ENCODE measurements at places on chromosomes 7 and 10. TPM values are rescaled to one million over a fixed set of nuclear protein-coding genes. Genes with fewer than 3 reads are reported as not detected.
A peak's percentile ranks its signal among the peaks of the same experiment; 100 is the strongest.

- DNase-seq, result no peak
- H3K4me3 ChIP-seq, result peak overlapping the region; percentile 97
- no peaks in the 10 kb centered on the region for H3K27me3 ChIP-seq
- peak overlapping the region; percentile 97 for H3K27ac ChIP-seq
Measured at GRCh38 chr7:100612730-100613390, 520 bp downstream of the MOSPD3 start.

DNA sequence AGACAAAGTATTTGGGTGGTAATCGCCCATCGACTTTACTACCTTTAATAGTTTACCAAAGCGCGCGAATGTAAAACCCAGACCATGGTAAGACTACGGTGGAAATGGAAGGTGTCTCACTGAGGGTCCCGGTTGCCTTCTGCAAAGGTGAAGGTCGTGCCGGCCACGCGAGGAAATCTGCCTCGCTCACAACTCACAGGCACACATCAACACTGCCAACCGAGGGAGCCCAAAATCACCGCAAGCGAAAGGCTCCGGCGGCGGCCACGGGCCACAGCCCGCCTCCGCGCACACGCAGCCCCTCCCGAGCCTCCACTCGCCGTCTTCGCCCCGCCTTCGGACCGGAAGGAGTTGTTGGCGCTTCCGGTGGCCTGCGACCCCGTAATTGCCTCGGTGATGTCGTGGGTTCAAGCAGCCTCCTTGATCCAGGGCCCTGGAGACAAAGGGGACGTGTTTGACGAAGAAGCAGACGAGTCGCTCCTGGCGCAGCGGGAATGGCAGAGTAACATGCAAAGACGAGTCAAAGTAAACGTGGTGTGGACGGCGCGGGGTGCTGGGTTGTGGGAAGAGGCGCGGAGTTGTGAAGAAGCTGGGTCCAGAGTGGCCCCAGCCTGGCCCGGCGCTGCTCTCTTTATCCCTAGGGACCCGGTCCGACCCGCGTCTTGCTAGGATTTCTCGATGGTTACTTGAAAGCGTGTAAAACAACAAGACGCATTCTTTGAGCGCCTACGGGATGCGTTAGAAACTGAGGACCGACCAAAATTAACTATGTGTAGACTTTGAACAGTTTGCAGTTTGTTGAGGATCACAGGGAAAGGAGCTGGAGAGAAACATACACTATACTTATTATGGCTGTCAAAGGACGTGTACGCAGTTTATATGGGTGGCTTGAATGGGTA lies at the start of gene YAE1:
YAE1 (plus strand) TSS at position 382 of the 899 bp plus-strand sequence; CDS start at position 397, 15 bp downstream.
- peaks cover 18% of the 10 kb centered on the region for H3K4me1 ChIP-seq
- peak within 1 kb of the TSS; percentile 100 for H3K4me3 ChIP-seq
- peak; percentile 64 for DNase-seq
- peaks cover 3% of the 10 kb centered on the region for H3K27me3 ChIP-seq
- peak within 1 kb of the TSS; percentile 97 for H3K27ac ChIP-seq
- peaks cover 2% of the 10 kb centered on the region for H3K36me3 ChIP-seq

DNA sequence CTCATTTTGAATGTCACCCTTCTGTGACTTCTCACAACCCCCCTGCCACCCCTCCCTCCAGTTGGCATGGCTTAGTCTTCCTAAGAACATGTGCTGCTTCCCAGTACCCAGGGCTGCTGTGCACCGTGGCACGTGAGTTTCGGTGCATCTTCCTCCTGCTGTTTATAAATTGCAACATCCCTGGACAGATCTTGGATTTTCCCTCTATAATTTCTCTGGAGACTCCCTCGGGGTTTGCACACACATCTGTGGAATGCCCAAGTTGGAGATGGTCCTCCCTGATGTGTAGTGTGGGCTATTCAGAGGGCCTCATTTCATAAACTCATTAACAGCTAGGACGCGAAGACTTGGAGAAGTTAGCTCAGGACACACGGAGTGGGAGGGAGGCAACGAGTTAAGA lies 52.9 kb downstream of the IKZF1 start:
- no peak overlapping the region for H3K27ac ChIP-seq
- peaks cover 79% of the 10 kb centered on the region for H3K4me1 ChIP-seq
- DNase-seq, result no peak
- H3K36me3 ChIP-seq, result peaks cover 17% of the 10 kb centered on the region
- no peaks in the 10 kb centered on the region for H3K27me3 ChIP-seq

DNA sequence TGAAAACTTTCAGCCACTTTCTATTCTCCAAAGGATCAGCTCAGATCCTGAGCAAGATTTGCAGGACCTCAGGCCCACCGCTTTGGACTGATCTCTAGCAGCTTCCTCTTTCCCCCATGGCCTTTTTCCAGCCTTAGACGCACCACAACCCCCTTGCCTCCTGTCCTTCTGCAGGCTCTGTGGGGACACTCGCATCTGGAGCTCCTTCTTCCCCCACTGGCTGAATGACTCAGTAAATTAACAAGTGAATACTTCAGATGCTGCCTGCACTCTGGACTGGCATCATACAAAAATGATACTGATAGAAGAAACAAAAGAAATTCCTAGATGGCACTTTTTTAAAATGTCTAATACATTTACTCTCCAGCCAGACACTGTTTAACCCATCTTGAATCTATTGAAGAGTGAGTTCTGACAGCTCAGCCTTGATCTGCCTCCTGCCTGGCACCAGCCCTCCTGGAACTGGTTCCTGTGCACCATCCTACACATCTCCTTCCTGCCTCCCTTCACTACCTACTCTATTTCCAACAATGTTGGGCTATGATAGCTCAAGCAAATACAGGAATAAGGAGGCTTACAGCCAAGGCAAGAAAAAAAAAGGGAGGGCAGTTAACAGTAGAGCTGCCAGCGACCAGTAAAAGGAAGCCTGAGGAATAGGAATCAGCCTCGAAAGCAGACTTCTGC lies 3.3 kb downstream of the FRMPD2 start:
- H3K27me3 ChIP-seq, result peaks cover 21% of the 10 kb centered on the region
- peaks cover 3% of the 10 kb centered on the region for H3K36me3 ChIP-seq
- H3K4me3 ChIP-seq, result no peak overlapping the region
- H3K4me1 ChIP-seq, result no peaks in the 10 kb centered on the region
- no peak for DNase-seq

- peaks cover 29% of the 10 kb centered on the region for H3K4me1 ChIP-seq
- no peaks in the 10 kb centered on the region for H3K27me3 ChIP-seq
- H3K4me3 ChIP-seq, result no peak overlapping the region
- DNase-seq, result no peak
- peaks cover 2% of the 10 kb centered on the region for H3K36me3 ChIP-seq
Measured at GRCh38 chr10:60450291-60450690, 60.6 kb upstream of the ANK3 start.

DNA sequence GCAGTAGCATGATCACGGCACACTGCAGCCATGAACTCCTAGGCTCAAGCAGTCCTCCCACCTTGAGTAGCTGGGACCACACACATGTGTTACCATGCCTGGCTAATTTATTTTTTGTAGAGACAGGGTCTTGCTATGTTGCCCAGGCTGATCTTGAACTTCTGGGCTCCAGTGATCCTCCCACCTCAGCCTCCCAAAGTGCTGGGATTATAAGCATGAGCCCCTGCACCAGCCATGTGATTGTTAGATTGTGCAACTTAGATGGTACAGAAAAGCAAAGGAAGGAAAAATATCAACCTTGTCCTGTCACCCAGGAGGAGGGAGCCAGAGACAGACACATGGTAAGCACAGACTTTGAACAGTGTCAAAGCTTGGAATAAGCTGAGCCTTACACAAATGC lies 73.5 kb downstream of the CCNY start:
- no peak overlapping the region for H3K4me3 ChIP-seq
- H3K27me3 ChIP-seq, result no peaks in the 10 kb centered on the region
- H3K4me1 ChIP-seq, result peaks cover 44% of the 10 kb centered on the region
- H3K27ac ChIP-seq, result peak overlapping the region; percentile 68
- H3K36me3 ChIP-seq, result no peaks in the 10 kb centered on the region

DNA sequence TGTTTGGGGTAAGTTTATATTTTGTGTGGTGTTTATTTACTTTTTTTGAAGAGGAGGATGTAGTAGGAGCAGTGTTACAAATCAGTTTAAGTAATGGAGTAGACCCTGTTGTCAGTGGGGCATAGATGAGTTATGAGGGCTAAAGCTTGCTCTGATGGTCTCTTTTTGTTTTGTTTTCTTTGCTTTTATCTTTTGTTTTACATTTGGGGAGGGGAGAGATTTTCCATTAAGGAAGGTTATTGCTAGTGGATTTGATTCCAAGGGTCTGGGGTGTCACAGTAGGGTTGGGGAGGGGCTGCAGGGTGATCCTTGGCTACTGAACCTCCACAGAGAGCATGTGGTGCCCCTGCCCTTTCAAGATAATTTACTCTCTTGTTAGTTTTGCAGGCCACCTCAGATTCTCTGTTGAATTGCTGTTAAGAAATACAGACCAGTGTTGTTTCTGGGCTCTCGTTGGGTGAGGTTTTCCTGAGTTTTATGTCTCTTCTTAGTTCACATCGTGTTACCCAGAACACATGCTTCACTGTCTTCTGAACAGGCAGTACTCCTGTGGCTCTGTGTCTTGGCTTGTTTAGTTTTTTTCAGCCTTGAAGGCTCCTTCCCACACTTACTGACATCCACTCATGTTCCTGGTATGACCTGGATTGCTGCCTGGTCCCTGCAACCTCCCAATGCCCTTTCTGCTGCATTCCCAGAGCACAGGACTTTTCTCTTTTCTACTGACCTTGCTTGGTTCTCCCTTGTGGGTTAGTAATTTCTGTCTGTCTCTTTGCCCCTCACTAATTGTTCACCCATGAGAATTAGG lies 4.2 kb downstream of the KIFBP start:
- H3K27me3 ChIP-seq, result no peaks in the 10 kb centered on the region
- peaks cover 5% of the 10 kb centered on the region for H3K36me3 ChIP-seq
- peaks cover 43% of the 10 kb centered on the region for H3K4me1 ChIP-seq
- H3K4me3 ChIP-seq, result peak overlapping the region; percentile 47
- DNase-seq, result no peak
- peak overlapping the region; percentile 87 for H3K27ac ChIP-seq

- H3K4me3 ChIP-seq, result no peak overlapping the region
- H3K36me3 ChIP-seq, result no peaks in the 10 kb centered on the region
- H3K4me1 ChIP-seq, result peaks cover 7% of the 10 kb centered on the region
- H3K27ac ChIP-seq, result no peak overlapping the region
- H3K27me3 ChIP-seq, result peaks cover 62% of the 10 kb centered on the region
Measured at GRCh38 chr10:77027141-77027540, 610.5 kb downstream of the KCNMA1 start.

- H3K27me3 ChIP-seq, result no peaks in the 10 kb centered on the region
- DNase-seq, result no peak
- peaks cover 2% of the 10 kb centered on the region for H3K36me3 ChIP-seq
- peak overlapping the region; percentile 32 for H3K27ac ChIP-seq
- H3K4me1 ChIP-seq, result peaks cover 32% of the 10 kb centered on the region
Measured at GRCh38 chr7:77329466-77330168, 86.5 kb downstream of the GSAP start.

DNA sequence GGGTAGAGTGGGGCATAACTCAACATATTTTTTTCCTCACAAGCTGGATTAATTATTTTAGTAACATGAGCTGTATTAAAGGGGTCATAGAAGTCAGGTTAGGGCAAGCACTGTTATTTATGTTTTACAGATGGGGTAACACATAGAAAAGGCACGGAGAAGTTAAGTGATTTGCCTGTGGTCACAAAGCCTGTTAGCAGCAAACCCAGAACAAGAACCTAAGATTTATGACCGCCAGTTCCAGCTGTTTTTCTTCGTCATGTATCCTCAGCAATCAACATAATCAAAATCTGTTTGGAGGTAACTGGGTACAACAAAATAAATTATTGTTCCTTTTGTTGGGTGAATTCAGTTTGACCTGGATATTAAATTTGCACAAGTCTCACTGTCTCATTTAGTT lies 57.2 kb upstream of the BET1 start:
- peaks cover 46% of the 10 kb centered on the region for H3K27me3 ChIP-seq
- peaks cover 2% of the 10 kb centered on the region for H3K36me3 ChIP-seq
- no peak for DNase-seq

WDR37 gene
- 23.6 TPM for total RNA-seq

ARHGEF35 gene
- 2.2 TPM for total RNA-seq

FAM180A gene
- total RNA-seq, result not detected

NKX2-3 gene
- not detected for total RNA-seq

MARVELD1 gene
- 1.2 TPM for total RNA-seq

All from T-helper 17 cell (primary cell).